Naive thymus-derived CD8-positive, alpha-beta T cell (primary cell): ENCODE measurements at places on chromosomes 12 and 14.
A peak's percentile ranks its signal among the peaks of the same experiment; 100 is the strongest.

DNA sequence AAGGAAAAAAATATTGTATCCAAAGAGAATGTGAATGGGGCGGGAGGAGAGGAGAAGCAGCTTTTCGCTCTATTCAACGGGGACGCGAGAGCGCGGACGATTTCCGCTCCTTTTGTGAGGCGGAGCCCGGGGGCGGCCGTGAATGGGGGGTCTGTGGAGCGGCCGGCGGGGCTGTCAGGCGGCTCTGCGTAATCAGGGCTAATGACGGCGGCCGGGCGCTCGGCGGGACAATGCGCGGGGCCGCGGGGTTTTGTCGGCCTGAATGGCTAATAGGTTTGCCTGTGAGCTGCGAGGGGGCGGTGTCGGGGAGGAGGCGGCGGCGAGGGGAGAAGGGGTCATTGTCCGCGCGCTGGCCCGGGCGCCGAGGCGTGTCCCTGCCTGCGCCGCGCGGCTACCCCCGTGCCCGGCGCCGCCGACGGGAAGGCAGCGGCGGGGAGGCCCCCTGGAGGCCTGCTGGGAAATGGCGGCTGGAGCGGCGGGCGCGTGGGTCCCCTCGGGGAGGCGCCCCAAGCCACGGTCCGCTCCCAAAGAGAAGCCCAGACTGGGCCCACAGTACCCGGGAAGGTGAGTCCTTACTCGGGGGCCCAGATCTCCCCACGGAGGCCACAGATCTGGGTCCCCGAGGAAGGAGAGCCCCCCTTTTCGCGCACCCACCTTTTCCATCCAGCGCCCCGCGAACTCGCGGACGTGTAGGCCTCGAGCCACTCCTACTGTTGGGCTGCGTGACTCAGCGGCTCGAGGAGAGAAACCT, 6.0 kb downstream of the SIX6 start:
- H3K27me3 ChIP-seq = peaks cover 57% of the 10 kb centered on the region
- H3K4me3 ChIP-seq = peak overlapping the region; percentile 67
- peaks cover 28% of the 10 kb centered on the region for H3K4me1 ChIP-seq
- H3K27ac ChIP-seq = no peak overlapping the region
- peaks cover 5% of the 10 kb centered on the region for H3K36me3 ChIP-seq

GRCh38 chr14:99687284-99688209, 3.4 kb downstream of the CYP46A1 start:
- H3K27me3 ChIP-seq = peaks cover 34% of the 10 kb centered on the region
- no peak overlapping the region for H3K4me3 ChIP-seq
- H3K36me3 ChIP-seq = no peaks in the 10 kb centered on the region
- DNase-seq = peak; percentile 19
- H3K27ac ChIP-seq = no peak overlapping the region

- H3K27ac ChIP-seq = peak overlapping the region; percentile 40
- DNase-seq = no peak
- H3K27me3 ChIP-seq = peaks cover 24% of the 10 kb centered on the region
- H3K4me3 ChIP-seq = no peak overlapping the region
- H3K36me3 ChIP-seq = no peaks in the 10 kb centered on the region
Measured at GRCh38 chr14:96588410-96589257, 86.5 kb downstream of the PAPOLA start.

- DNase-seq = no peak
- no peak overlapping the region for H3K27ac ChIP-seq
- peaks cover 2% of the 10 kb centered on the region for H3K27me3 ChIP-seq
- H3K36me3 ChIP-seq = no peaks in the 10 kb centered on the region
Measured at GRCh38 chr14:33555710-33556350, 395.0 kb downstream of the EGLN3 start.

- no peaks in the 10 kb centered on the region for H3K36me3 ChIP-seq
- H3K27me3 ChIP-seq = no peaks in the 10 kb centered on the region
- H3K4me1 ChIP-seq = no peaks in the 10 kb centered on the region
Measured at GRCh38 chr12:25135531-25136154, 59.3 kb downstream of the DNAI7 start.

DNA sequence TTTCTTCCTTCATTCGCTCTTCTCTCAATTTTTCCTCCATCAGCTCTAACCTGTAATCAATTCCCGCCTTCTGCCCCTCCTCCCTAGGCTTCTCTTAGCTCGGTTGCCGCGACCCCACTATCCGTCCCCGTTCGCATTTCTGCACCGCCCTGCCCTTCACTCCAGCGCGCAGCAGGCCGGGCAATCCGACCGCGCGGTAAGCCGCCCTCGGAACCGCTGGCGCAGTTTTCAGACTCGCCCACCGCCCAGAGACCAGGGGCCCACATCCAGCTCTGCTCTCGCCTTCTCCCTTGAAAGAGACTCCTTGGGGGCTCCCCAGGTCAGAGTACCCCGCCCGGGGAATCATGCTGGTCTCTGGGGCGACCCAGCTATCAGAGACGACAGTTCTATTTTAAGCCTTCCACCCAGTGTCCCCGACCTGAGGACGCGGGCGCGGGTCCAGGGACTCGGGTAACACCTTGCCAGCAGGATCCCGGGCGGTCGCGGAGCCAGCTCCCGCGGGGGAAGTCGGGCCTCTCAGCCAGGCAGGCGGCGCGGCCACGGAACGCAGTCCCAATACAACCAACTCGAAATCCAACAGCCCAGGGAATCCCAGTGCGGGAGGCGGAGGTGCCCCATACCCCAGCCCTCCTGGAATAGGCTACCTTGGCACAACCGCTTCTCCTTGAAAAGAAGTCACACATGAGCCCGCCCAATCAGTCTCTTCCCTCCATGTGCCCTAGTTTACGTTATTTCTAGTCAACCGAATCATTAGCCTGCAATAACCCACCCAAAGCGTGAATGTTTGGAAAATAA, 5.7 kb upstream of the SLC38A4 start:
- peaks cover 20% of the 10 kb centered on the region for H3K4me1 ChIP-seq
- H3K27ac ChIP-seq = no peak overlapping the region
- no peaks in the 10 kb centered on the region for H3K36me3 ChIP-seq
- no peak for DNase-seq
- peak overlapping the region; percentile 58 for H3K4me3 ChIP-seq
- peaks cover 62% of the 10 kb centered on the region for H3K27me3 ChIP-seq

DNA sequence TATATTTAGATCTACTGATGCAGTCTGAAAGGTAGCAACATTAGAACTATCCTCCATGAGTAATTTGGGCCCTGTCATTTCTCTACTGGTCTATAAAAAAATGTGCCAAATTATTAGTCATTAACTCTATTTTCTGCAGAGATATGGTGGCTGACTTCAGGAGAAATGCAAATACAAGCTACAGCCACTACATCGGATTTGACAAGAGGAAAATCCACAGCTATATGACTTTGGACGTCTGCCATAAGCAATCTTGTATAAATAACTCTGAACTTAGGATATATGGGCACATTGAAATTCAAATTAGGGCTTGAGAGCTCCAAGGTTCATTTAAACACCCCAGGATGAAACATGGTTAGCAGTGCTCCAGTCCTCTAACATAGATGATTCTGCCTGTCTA, 983.0 kb upstream of the LRFN5 start:
- H3K27ac ChIP-seq = no peak overlapping the region
- no peaks in the 10 kb centered on the region for H3K36me3 ChIP-seq
- no peak overlapping the region for H3K4me3 ChIP-seq
- DNase-seq = no peak
- H3K27me3 ChIP-seq = peaks cover 3% of the 10 kb centered on the region
- no peaks in the 10 kb centered on the region for H3K4me1 ChIP-seq

GRCh38 chr14:83706231-83706954, 1823.6 kb upstream of the FLRT2 start:
- H3K4me1 ChIP-seq = no peaks in the 10 kb centered on the region
- H3K27ac ChIP-seq = no peak overlapping the region
- H3K36me3 ChIP-seq = no peaks in the 10 kb centered on the region

GRCh38 chr14:49851813-49852212, 775 bp downstream of the NEMF start:
- H3K27me3 ChIP-seq = no peaks in the 10 kb centered on the region
- DNase-seq = no peak
- H3K4me1 ChIP-seq = peaks cover 45% of the 10 kb centered on the region
- peak overlapping the region; percentile 99 for H3K27ac ChIP-seq

DNA sequence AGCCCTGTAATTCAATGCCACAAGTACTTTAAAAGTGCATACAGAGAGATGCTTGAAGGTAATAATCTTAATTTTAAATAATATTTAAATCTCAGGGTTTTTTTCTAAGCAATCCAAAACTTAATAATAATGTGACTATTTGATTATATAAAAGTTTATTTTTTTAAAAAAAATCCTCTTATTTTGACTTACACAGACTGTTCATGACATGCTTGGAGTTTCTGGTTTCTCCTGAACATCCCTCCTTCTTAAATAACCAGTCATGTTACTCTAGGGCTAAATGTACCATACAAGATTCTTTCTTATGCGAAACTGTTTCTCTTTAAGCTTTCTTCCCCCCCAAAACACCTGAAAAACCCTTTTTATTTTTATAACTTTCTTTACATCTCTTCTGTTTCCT, 58.2 kb upstream of the SLC2A13 start:
- H3K27me3 ChIP-seq = no peaks in the 10 kb centered on the region
- no peak for DNase-seq
- H3K27ac ChIP-seq = no peak overlapping the region

GRCh38 chr12:107749083-107749482, 11.9 kb downstream of the PRDM4 start:
- H3K4me3 ChIP-seq = no peak overlapping the region
- H3K36me3 ChIP-seq = peaks cover 47% of the 10 kb centered on the region
- DNase-seq = no peak
- H3K27ac ChIP-seq = no peak overlapping the region
- no peaks in the 10 kb centered on the region for H3K27me3 ChIP-seq

DNA sequence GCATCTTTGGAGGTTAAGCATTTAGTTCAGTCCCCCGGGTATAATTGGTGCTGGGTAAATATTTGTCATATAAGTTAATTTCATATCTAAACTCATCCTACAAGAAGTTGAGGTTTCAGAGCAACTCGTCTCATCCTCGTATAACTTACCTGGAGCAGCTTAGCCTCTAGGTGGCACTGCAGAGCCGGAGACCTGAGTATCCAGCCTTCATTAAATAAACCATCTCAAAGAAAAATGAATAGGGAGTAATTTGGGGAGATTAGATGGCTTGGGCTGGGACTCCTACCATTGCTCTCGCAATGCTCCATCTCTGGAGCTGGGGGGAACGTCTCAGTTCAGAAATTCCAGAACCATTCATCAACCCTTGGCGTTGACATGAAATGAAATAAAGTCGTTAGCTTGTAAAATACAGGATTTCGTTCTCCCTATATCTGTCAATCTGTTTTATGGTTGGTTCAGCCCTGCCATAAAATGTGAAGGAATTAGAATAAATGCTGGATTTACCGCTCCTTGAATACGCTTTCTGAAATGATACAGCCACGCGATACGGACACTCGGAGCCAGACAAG, 122.9 kb upstream of the TMEM132D start:
- peaks cover 18% of the 10 kb centered on the region for H3K27me3 ChIP-seq
- H3K36me3 ChIP-seq = no peaks in the 10 kb centered on the region
- no peak for DNase-seq
- H3K27ac ChIP-seq = no peak overlapping the region

- no peaks in the 10 kb centered on the region for H3K27me3 ChIP-seq
- no peak for DNase-seq
- peaks cover 8% of the 10 kb centered on the region for H3K36me3 ChIP-seq
- no peak overlapping the region for H3K4me3 ChIP-seq
- H3K27ac ChIP-seq = no peak overlapping the region
Measured at GRCh38 chr14:28012629-28013415, 753.8 kb upstream of the FOXG1 start.

DNA sequence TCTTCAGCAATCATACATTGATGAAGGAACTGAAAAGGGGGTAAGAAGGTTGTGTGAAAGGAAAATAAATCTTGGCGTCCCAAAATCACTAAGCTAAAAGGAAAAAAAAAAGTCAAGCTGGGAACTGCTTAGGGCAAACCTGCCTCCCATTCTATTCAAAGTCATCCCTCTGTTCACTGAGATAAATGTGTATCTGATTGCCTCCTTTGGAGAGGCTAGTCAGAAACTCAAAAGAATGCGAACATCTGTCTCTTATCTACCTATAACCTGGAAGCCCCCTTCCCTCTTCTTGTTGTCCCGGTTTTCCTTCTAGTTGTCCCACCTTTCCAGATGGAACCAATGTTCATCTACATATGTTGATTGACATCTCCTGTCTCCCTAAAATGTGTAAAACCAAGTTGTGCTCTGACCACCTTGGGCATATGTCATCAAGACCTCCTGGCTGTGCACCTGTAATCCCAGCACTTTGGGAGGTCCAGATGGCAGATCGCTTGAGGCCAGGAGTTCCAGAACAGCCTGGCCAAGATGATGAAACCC, 53.1 kb downstream of the RESF1 start:
- no peak for DNase-seq
- no peak overlapping the region for H3K4me3 ChIP-seq
- H3K27ac ChIP-seq = no peak overlapping the region
- no peaks in the 10 kb centered on the region for H3K27me3 ChIP-seq
- H3K36me3 ChIP-seq = no peaks in the 10 kb centered on the region

DNA sequence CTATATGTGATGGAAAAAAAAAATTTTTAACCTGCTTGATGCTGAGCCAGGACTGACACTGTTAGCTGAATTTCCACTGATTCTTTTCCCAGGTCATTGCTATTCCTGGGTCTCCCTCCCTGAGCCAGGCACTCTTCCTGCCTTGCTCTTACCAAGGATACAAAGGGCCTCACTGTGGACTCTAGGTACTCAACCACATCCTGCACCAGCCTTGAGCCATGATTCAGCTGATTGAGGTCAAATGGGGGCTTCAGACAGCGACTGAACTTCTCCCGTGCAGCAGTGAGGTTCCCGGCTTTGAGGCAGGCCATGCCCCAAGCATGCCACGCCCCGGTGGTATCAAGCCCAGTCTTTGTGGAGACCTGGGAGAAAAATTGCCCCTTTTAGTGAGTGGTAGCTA, 54.3 kb downstream of the ZFYVE26 start:
- peaks cover 78% of the 10 kb centered on the region for H3K36me3 ChIP-seq
- H3K4me1 ChIP-seq = no peaks in the 10 kb centered on the region
- no peak overlapping the region for H3K4me3 ChIP-seq
- DNase-seq = no peak
- no peaks in the 10 kb centered on the region for H3K27me3 ChIP-seq
- H3K27ac ChIP-seq = no peak overlapping the region

DNA sequence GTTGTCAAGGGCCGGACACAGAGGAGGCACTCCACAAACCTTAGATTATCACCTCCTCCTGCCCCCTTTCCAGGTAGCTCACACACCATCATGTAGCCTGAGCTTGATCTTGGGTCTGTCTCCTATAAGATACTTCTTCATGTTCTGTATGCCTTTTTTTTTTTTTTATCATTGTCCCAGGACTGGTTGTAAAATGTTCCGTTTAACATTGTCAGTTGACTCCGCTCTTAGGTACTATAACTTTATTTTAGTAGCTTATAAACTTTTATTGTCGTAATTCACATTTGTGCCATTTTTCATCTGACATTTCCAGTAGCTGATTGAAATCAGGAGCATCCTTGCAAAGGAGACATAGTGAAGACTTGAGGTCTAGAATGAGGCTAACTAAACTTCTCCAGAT, 79.9 kb downstream of the SLC15A5 start:
- H3K4me1 ChIP-seq = no peaks in the 10 kb centered on the region
- H3K36me3 ChIP-seq = no peaks in the 10 kb centered on the region
- H3K4me3 ChIP-seq = no peak overlapping the region
- H3K27ac ChIP-seq = no peak overlapping the region
- no peak for DNase-seq

- peak overlapping the region; percentile 66 for H3K27ac ChIP-seq
- no peak for DNase-seq
- H3K4me3 ChIP-seq = no peak overlapping the region
Measured at GRCh38 chr14:92558319-92558718, 44.7 kb downstream of the RIN3 start.
